ENCODE measurements at places on chromosomes 11 and 22. TPM values are rescaled to one million over a fixed set of nuclear protein-coding genes. Genes with fewer than 3 reads are reported as not detected.
A peak's percentile ranks its signal among the peaks of the same experiment; 100 is the strongest.

BIRC3 gene
- 10.8 TPM for total RNA-seq

SAA4 gene
- not detected for total RNA-seq

CCDC83 gene
- total RNA-seq: not detected

OOSP4B gene
- total RNA-seq: not detected

NLRP14 gene
- not detected for total RNA-seq

IL18 gene
- total RNA-seq: 6.7 TPM

SLC7A4 gene
- 0.42 TPM for total RNA-seq

INS gene
- not detected for total RNA-seq

TMEM138 gene
- 10.4 TPM for total RNA-seq

OR4D10 gene
- total RNA-seq: not detected

DNA sequence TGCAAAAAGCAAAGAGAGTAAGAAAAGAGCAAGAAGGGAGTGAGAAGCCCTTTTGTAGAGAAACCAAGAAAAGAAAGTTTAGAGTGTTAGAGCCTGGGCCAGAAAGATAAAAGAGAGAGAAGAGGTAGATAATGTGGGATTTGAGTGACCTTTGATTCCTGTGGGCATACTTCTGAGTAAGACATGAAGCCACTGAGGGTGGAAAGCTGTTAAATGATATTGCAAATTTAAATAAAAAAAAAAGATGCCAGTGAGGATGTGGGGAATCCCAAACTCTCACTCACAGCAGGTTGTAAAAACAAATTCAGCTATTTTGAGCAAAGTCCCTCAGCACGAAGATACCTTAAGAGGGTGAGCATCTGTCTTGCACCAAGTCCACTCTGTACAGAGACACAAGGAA lies 59.4 kb upstream of the TOP3B start:
- DNase-seq: no peak

DNA sequence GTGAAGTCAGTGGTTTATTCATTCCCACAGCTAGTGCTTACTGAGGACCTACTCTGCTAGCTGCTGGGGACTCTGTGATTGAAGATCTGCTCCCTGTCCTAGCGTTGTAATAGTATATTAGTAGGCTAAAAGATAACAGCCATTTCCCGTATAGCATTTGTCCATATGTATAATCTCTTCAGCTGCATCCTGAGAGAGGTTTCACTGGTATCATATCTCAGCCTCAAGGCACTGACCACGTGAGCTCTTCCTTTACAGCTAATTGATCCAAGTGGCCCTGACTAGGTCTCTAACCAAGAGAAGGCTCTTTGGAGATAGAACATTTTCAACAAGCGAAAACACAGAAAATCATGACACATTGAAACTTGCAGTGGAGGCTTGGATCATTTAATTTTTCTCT lies 110.2 kb downstream of the APIP start:
- DNase-seq: peak; percentile 14

DNA sequence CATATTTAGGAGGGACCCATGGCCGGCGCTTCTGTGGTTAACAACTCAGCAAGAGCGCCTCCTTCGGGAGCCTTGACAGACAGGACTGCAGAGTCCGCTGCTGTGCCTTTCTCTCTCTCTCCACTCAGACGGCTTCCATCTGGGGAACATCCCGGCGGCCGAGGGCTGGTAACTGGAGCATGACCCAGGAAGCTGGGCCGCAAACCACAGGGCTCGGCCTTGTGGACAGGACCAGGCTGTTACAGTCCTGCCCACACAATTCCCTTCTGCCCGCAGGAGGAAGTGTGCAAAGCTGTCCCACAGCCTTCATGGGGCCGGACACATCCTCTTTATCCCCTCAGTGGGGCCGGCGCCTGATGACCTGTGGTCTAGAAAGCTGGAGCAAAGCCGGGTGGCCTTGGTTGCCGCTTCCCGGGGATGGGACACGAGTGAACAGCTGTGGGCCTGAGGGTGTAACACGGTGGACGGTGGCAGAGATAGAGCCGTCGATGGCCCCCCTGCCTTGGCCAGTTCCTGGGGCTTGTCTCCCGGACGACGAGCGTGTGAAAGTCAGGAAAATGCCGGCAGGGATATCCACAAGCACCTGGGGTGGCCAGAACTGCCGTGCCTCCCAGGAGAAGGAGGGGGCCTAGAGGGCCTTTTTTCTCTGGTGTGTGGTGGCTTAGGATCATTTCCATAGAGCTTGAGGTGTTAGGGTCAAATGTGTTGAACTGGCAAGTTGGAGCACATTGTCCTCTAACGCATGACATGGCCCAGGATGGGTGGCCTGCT lies 50.1 kb downstream of the FBLN1 start:
- DNase-seq: no peak

- no peak for DNase-seq
Measured at GRCh38 chr11:131670876-131671275, 300.5 kb downstream of the NTM start.

- no peak for DNase-seq
Measured at GRCh38 chr22:29701155-29701999, 18.4 kb upstream of the CABP7 start.

DNA sequence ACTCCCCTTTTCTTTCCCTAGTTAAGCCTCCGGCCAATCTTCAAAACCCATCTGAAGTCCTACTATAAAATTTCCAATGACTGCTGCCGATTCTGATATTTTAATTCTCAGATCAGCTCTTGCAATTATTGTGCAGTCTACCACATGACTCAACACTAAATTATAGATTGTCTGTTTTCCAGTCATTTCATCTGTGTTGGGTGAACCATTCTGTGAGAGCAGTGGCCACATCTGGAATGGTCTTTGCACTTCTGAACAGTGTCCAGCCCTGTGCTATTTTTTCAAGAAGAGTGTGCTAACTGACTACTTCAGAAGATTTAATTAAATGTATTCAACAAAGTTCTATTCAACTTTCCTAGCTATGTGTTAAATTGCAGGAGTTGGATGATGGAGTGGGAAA lies 47.2 kb upstream of the MMP7 start:
- no peak for DNase-seq

- no peak for DNase-seq
Measured at GRCh38 chr11:111531687-111532364, 8.7 kb upstream of the LAYN start.

DNA sequence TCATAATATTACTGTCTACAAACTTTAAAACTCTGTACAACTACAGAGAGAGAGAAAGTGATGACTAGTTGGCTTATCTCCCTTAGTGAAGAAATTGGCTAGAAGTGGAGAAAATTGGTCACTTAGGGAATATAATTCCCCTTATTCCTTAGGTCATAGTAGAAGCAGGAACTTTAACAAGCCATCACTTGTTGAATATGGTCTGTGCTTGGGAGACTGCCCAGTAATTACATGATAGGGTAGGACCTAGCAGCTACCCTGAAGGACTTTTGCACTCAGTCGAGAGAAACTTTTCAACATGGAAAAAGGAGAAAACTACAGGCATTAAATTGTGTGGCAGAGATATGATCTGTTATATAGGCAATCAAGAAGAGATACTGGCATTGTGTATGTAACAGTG lies 576.5 kb upstream of the CCDC90B start:
- DNase-seq: no peak

- no peak for DNase-seq
Measured at GRCh38 chr11:128726458-128727139, 32.7 kb downstream of the FLI1 start.

DNA sequence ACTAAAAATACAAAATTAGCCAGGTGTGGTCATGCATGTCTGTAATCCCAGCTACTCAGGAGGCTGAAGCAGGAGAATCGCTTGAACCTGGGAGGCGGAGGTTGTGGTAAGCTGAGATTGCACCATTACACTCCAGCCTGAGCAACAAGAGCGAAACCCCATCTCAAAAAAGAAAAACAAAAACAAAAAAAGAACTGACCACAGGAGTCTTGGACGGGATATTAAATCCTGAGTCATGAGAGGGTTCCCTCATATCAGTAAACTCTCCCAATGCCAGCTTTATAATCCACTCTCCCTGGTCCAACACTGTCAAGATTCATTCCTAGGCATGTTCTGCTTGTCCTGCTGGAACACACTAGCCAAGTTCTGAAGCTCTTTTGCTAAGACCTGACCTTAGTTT lies 61.5 kb upstream of the EP300 start:
- DNase-seq: no peak

GRCh38 chr22:29163808-29164207 lies 41.9 kb upstream of the EMID1 start:
- DNase-seq: no peak

DNA sequence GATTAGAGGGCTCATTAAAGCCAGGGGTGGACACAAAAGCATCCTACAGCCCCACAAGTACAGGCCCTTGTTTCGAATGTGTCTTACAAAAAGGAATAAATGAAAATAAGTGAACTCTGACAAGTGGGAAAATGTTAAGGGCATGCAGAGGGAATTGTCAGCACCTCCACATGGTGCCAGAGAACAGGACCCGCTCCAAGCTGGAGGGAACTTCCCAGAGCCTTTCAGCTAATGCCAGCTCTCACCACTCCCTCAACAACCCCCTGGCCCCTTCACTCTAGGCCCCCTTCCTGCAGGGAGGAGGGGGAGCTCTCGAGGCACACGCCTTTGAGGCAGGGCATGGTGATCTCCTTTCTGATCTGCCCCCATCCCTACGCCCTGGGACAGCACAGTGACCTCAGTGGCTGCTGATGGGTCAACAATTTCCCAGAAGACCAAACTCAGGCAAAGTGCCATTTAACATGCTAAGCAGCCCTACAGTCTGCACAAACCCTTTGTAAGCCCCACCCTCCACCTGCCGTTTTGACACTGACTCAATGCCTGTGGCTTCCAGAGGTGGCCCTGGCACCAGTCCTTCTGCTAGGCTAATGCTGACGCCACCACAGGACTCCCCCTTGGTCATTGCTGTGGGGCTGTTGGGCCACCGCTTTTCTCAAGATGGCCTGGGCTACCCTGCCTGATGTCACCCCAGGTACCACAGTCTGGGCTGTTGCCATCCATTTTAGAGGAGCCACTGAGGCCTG lies 12.5 kb upstream of the CHST1 start:
- no peak for DNase-seq
